ENCODE measurements at places on chromosomes 16 and 17. TPM values are rescaled to one million over a fixed set of nuclear protein-coding genes. Genes with fewer than 3 reads are reported as not detected.

- no peaks in the 10 kb centered on the region for H3K36me3 ChIP-seq
- DNase-seq = no peak
- H3K27ac ChIP-seq = no peak overlapping the region
- no peaks in the 10 kb centered on the region for H3K27me3 ChIP-seq
These were observed 398.5 kb downstream of the HAPSTR1 start for GRCh38 chr16:9489835-9490467.

DNA sequence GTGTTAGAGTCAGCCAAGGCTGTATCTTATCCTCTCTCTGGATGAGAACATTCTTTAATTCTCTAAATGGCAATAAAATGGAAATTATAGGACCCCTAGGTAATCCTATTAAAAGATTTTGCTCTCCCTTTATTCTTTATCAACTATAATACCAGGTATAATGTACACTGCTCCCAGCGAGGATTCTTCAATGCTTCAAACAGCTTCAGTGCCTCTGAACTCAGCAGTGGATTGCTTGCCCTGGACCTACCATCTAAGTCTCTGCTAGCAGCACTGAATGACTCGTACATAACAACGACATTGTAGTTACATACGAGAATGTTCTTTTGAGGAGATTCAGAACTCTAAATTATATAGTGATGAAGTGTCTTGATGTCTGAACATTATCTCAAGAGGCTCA lies 3.7 kb upstream of the OR3A2 start:
- no peaks in the 10 kb centered on the region for H3K36me3 ChIP-seq
- no peak for DNase-seq
- no peaks in the 10 kb centered on the region for H3K4me1 ChIP-seq

- no peak for DNase-seq
- H3K4me1 ChIP-seq = no peaks in the 10 kb centered on the region
- no peaks in the 10 kb centered on the region for H3K36me3 ChIP-seq
- H3K4me3 ChIP-seq = no peak overlapping the region
These were observed 385.9 kb downstream of the WWOX start for GRCh38 chr16:78485188-78485916.

NIP7 gene
- total RNA-seq = 16.2 TPM

DNA sequence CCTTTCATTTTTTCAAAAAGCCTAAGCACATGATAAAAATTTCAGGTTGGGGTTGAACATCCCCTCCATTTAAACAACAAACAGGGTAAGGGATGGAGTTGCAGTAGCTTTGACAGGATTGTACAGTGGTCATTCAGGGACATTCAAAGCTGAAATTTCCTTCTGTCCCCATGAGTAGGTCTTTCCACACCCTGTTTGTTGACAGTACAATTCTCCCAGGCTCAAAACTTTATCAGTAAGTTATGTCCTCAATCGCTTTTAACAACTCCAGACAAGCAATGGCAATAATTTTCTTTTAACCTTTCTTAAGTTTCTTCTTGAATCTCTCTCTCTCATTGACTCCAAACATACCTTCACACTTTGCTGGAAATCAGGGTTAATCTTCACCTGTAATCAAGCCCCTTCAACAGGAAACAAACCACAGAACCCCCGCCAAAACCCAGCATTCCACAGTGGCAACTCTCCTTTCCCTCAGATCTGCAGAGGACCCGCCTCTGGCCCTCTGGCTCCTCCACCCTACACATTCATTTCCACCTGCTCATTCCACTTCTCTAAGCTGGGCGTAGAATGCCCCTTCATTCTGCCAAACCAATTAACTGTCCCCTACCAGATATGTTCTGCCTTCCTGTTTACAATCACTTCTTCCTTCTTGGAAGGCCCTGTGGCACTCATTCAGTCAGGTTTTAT lies 20.7 kb downstream of the TXNDC11 start:
- DNase-seq = no peak
- H3K4me1 ChIP-seq = no peaks in the 10 kb centered on the region
- H3K36me3 ChIP-seq = peaks cover 62% of the 10 kb centered on the region
- H3K4me3 ChIP-seq = no peak overlapping the region
- H3K27ac ChIP-seq = no peak overlapping the region

HSD11B2 gene
- total RNA-seq = 45.6 TPM

DNA sequence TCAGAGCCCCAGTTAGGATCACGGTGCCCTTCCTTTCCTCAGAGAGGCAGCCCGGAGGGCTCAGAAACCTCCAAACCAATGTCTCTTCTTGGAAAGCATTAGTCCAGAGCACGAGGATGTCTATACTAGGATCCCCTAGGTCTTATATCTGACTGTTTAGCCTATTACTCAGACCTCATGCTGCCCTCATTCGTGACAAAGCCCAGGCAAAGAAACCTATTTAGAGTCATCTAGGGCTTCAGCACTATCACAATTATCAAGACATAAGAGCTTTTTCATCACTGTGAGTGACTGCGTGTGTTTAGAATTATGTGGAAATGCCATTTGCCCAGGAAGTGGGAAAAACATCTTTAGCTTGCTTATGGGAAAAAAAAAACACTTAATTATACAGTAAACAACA lies 159.8 kb upstream of the NOL11 start:
- no peak for DNase-seq
- H3K27me3 ChIP-seq = no peaks in the 10 kb centered on the region
- no peak overlapping the region for H3K27ac ChIP-seq
- H3K36me3 ChIP-seq = no peaks in the 10 kb centered on the region
- no peaks in the 10 kb centered on the region for H3K4me1 ChIP-seq

G6PC1 gene
- not detected for total RNA-seq

ZNF469 gene
- total RNA-seq = 0.55 TPM

CHD9NB gene
- total RNA-seq = 8.7 TPM

DNA sequence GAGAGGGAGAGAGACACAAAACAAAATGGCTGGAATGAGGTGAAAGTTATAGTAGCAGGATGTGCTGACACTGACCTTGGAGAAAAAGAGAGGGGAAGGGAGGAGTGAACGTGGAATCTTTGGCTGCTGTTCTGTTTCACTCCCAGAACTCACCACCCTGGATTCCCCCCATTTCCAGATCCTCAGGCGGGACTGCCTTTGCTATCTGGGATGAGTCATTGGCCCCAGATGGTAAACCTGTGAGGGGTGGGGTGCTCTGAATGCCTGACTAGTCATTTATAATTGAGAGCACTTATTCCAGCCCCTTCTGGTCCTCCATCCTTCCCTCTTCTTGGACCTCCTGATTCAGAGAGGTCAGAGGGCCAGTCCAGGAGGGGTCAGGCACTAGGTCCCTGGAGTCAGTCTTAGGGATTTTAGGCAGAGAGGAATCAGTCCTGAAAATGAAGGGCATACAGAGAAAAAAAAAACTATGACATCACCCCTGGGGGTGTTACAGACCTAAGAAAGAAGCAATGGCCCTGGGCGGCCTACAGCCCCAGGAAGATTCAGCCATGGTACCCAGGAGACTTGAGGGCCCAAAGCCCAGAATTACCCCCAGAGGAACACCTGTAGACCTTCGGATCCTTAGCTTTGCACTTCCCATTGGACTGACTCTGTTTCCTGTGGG lies 2.2 kb upstream of the ZG16 start:
- H3K27ac ChIP-seq = no peak overlapping the region
- H3K4me1 ChIP-seq = no peaks in the 10 kb centered on the region
- DNase-seq = no peak
- no peak overlapping the region for H3K4me3 ChIP-seq
- no peaks in the 10 kb centered on the region for H3K36me3 ChIP-seq
- H3K27me3 ChIP-seq = peaks cover 12% of the 10 kb centered on the region

DNA sequence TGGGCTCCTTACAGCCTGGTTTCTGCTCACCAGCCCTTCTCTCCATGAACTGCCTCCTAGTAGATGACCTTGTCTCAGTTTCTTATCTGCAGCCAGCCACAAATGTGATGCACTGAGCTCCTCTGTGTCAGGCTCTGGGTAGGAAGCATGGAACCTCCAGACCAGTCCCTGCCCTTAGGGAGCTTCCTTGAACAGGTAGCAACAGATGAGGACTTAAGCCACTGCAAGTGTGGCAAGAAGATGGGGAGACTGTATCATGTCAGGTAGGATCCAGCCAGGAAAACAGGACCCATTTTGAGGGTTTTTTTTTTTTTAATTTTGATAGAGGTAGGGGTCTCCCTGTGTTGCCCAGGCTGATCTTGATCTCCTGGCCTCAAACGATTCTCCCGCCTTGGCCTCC lies 5.3 kb upstream of the MAP3K14 start:
- no peaks in the 10 kb centered on the region for H3K36me3 ChIP-seq
- no peak overlapping the region for H3K27ac ChIP-seq
- peaks cover 48% of the 10 kb centered on the region for H3K4me1 ChIP-seq
- no peaks in the 10 kb centered on the region for H3K27me3 ChIP-seq
- H3K4me3 ChIP-seq = no peak overlapping the region

GRCh38 chr16:66936462-66936861 lies 1.1 kb downstream of the CES2 start:
- H3K4me1 ChIP-seq = peaks cover 37% of the 10 kb centered on the region
- no peaks in the 10 kb centered on the region for H3K27me3 ChIP-seq
- peak overlapping the region; percentile 97 for H3K4me3 ChIP-seq
- H3K27ac ChIP-seq = no peak overlapping the region
- no peak for DNase-seq
- H3K36me3 ChIP-seq = peaks cover 30% of the 10 kb centered on the region

DNA sequence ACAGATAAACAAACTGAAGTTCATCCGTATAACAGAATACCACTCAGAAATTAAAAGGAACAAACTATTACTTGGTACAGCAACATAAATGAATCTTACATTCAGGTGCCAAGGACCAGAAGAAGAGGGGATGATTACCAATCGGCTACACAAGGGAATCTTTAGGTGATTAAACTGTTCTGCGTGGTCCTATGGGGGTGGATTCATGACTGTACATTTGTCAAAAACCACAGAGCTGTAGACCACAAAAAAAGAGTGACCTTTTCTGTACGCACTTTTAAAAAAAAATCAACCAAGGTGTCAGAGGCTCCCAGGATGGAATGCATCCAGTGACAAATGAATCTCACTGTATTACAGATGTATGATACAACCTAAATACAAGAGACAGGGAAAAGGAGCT lies 110.8 kb downstream of the CDYL2 start:
- no peak overlapping the region for H3K27ac ChIP-seq
- no peaks in the 10 kb centered on the region for H3K4me1 ChIP-seq
- no peak for DNase-seq
- no peak overlapping the region for H3K4me3 ChIP-seq

Measured in suprapubic skin (tissue), 4 donors.